Hematopoietic multipotent progenitor cell treated with erythropoietin and hydrocortisone succinate and interleukin-3 and kit ligand, for 17 days (in vitro differentiated cells): ENCODE measurements at places on chromosomes 3 and 15.
A peak's percentile ranks its signal among the peaks of the same experiment; 100 is the strongest.

GRCh38 chr3:53588122-53588521, 93.7 kb downstream of the CACNA1D start:
- DNase-seq, result no peak

- DNase-seq, result no peak
Measured at GRCh38 chr3:145620002-145620401, 541.0 kb downstream of the PLOD2 start.

DNA sequence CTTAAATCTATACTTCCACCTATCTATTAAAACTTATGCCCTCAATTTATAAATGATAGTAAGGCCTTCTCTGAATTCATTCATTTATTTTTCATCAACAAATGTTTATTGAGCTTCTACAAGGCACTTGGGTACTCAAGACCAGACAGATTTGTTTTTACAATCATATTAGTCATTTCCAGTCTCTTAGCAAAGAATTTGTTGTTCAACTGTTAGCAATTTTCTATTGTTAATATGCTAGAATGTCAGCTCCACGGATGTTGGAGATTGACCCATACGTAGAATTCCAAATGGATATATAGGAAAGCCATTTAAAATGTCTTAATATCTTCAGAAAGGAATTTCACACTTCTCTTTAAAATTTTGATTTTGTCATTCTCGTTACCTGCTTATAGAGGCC, 36.7 kb downstream of the ZBTB38 start:
- DNase-seq, result no peak

- DNase-seq, result no peak
Measured at GRCh38 chr3:141578202-141578973, 91.6 kb downstream of the RASA2 start.

GRCh38 chr15:43410572-43411214, 39.8 kb downstream of the TUBGCP4 start:
- DNase-seq, result peak; percentile 56

DNA sequence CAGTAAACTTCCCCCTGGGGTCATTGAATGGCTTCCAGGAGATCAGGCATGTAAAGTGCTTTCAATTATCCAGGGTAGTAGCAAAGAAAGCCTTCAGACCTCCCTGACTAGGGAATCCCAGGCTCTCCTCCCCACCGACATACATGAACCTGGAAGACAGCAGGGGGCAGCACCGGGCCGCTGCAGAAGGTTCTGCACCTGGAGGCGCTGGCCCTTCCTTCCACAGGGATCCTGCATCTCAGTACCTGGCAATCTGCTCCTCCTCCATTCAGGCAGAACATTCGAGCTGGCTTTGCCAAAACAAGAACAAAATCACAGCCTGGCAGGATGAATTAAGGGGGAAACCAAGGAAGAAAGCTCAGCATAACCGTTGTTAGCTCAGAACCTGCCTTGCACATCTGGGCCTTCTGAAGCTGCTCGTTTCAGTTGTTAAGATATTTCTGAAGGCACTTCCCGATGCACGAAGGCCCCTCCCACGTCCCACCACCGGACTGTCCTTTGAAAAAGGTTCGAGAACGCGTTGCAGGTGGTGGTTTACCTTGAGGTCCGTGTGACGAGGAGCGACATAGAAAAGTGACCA, 237.7 kb downstream of the SLCO3A1 start:
- no peak for DNase-seq

DNA sequence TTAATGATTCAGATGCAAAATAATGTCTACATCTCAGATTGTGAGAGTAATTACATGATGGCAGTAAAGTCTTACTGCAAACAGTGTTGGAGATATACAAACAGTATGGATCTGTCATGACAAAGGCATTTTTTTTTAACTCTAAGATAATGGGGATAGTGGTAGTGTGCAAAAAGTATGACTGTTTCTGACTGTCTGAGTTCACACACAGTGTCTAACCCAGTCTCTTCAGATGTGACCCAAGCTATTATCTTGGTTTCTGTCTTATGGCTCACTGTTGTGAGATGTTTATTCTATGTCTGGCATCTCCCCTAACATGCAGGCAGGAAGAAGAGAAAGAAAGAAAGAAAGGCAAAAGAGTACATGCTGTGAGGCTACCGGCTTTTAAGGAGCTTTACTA, 17.0 kb downstream of the RPL39L start:
- DNase-seq, result no peak

GRCh38 chr3:82627733-82628132, 866.3 kb upstream of the GBE1 start:
- DNase-seq, result no peak

GRCh38 chr3:157175691-157176507, 16.0 kb upstream of the CCNL1 start:
- no peak for DNase-seq

DNA sequence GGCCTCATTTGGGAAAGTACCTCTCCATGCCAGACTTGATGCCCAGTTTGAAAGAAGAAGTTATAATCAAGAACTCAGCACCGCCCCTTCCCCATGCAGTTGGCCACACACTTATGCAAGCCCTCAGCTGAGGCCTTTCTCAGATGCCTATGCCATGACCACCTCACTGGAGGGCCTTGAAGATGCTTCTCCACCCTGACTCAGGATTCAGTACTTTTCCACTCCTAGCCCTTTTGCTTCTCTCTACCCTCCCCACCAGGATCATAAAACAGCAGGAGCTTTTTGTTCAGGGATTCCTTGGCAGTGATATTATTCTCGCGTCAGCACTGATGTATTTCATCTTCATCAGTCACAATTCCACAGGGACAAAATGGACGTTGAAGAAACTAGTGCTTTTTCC, 313.5 kb downstream of the PYDC2 start:
- DNase-seq, result no peak

GRCh38 chr3:71865727-71866126, 80.8 kb upstream of the PROK2 start:
- no peak for DNase-seq

DNA sequence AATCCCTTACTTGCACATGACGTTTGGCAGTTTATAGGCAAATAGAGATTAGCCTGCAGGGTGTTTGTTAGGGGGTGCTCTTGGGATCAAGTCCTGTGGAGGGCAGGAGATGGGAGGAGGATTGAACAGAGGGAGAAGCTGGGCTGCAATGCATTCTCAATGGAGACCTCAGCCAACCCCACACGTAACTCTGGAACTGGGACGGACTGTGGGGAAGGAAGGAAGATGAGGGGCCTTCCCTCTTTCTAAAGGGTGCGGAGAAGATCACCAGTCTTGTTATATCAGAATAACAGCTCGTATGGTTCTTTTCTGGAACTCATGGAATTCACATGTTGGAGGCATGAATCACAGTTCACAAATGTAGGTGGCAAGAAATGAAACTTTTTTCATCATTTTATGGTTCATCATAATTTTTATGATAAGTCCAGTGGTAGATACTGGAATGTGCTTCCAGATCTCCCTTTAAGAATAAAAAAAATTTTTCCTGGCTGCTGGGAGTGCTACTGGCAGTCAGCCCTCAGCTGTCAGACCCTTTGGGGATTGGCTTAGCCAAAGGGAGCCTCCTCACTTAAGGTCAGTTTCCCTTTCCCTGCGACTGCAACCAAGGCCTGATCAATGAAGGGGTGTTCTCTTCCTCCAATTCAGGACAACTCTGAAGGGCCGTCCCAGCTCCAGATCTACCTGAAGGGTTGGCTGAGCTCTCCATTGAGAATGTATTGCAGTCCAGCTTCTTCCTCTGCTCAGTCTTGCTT, 20.5 kb upstream of the LYZL4 start:
- no peak for DNase-seq

- DNase-seq, result no peak
Measured at GRCh38 chr3:158912621-158913020, 110.8 kb downstream of the MFSD1 start.

DNA sequence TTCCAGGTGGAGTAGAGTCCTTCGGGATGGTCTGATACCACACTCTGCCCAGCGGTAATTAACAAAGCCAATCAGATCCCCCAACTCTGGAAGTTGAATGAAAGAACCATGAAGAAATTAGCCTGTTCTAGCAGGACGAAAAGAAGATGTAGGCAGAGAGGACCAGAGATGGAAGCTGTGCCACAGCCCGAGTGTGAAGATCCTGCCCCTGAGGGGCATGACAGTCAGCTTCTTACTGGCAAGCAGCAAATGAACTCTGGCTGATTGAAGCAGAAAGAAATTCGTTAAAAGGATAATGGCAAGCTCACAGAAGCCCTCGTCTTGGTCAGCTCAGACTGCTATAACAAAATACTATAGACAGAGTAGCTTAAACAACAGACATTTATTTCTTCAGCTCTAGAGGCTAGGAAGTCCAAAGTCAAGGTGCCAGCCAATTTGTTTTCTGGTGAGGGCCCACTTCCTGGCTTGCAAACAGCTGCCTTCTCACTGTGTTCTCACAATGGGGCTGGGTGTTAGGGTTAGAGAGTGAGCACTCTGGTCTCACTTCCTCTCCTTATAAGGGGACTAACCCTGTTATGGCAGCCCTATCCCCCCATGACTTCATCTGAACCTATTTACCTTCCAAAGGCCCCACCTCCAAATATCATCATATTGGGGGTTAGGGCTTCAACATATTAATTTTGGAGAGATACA, 307.1 kb downstream of the VPS13C start:
- no peak for DNase-seq

- no peak for DNase-seq
Measured at GRCh38 chr3:45317710-45318109, 70.7 kb upstream of the LARS2 start.

- peak; percentile 54 for DNase-seq
Measured at GRCh38 chr3:43704697-43705096, 14.0 kb downstream of the ABHD5 start.

DNA sequence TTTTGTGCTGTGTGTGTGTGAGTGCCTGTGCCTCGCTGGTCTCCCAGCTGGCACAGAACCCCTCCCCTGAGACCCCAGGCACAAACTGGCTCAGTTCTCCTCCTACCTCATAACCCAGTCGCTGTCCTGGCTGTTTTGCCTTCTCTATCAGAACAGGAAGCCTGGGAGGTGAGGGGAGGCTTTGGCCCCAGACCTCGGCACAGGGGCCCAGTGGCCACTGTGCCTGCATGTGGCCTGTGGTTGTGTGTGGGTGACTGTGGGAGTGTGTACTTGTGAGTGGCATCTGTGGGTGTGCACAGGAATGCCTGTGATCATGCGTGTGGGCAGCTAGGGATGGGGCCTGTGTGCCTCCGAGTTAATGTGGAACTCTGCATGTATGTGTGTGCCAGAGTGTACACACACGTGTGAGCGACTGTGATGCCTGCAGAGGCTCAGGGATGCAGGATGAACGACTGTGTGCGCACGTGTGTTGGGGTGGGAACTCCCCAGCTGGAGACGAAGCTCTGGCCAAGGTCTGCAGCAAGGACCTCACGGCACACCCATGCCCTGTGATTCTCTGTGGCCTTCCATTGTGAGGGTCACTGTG, 32.3 kb downstream of the PSTPIP1 start:
- no peak for DNase-seq

- DNase-seq, result no peak
Measured at GRCh38 chr15:57903626-57904025, 161.9 kb downstream of the ALDH1A2 start.

GRCh38 chr15:67148196-67148701, 82.8 kb downstream of the SMAD3 start:
- no peak for DNase-seq

GRCh38 chr3:58897646-58898045, 152.2 kb downstream of the CFAP20DC start:
- DNase-seq, result no peak

DNA sequence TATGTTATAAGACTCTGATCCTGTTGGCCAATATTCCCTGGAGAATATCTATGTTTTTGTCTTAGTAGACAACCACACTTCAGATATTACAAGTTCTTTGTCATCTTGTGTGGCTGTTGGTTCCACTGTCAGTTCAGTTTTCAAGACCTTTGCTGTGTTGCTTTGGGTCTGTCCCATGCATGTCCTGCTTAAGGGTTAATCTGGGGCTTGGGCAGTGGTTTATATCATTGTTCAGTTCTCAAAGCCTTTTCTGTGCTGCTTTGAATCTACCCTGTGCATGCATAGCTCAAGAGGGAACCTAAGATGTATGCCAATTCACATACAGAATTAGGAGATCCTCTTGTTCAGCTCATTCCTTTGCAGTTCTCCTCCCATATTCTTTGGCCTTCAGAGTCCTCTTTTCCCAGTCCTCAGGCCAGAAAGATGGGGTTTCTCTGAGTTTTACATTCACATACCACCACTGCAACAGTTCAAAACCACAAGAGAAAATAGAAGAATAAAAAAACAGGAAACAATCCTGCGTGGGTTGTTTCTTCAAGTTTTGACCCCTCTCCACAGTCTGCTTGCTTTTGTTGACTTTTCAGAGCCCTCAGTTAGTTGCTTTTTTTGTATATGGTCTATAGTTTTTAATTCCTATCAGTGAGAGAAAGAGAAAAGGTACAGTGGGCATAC, 21.6 kb downstream of the BUB1B start:
- DNase-seq, result no peak

DNA sequence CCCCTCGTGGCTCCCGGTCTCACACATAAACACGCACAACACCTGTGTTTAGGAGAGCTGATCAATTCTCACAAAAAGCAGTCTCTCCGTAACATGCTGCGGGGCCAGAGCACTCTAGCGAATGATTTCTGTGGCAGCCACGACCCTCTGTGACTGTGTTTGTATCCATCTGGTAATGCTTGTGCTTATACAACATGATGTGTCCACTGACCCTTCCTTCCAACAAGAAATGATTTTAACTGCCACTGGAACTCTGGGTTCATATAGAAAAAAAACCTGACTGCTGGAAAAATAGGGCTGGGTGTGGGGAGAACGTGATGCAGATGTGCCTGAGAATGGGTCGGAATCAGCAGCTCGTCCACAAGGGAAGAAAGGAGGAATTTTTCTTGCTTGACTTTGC, 410.2 kb downstream of the GAP43 start:
- no peak for DNase-seq

DNA sequence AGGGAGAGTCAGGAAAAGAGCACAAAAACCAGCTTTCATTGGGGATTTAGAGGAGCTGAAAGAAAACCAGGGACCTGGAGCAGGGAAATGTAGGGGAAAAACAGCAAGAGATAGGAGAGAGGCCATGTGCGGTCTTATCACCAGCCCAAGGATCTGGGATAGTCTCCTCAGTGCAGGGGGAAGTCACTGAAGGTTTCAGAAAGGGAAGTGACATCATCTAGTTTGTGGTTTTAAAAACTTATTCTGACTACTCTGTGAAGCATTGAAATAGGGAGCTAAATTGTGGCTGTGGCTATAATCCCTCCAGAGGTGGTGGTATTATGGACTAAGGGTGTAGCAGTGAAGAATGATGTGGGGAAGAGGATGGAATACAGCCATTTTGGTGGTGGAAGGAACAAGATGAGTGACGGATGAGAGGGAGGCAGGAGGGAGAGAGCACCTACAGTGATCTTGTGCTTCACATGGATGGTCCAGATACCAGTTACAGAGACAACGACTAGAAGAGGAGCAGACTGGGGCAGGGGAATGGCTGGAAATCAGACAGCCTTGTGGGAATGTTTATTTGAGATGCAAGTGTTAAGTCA, 72.7 kb downstream of the HMG20A start:
- DNase-seq, result no peak

GRCh38 chr3:11514191-11514821, 129.4 kb downstream of the VGLL4 start:
- no peak for DNase-seq

- peak; percentile 85 for DNase-seq
Measured at GRCh38 chr3:4980229-4981203, 1.3 kb downstream of the BHLHE40 start.
